ENCODE measurements at places on chromosomes 3 and 15. TPM values are rescaled to one million over a fixed set of nuclear protein-coding genes. Genes with fewer than 3 reads are reported as not detected.

DNA sequence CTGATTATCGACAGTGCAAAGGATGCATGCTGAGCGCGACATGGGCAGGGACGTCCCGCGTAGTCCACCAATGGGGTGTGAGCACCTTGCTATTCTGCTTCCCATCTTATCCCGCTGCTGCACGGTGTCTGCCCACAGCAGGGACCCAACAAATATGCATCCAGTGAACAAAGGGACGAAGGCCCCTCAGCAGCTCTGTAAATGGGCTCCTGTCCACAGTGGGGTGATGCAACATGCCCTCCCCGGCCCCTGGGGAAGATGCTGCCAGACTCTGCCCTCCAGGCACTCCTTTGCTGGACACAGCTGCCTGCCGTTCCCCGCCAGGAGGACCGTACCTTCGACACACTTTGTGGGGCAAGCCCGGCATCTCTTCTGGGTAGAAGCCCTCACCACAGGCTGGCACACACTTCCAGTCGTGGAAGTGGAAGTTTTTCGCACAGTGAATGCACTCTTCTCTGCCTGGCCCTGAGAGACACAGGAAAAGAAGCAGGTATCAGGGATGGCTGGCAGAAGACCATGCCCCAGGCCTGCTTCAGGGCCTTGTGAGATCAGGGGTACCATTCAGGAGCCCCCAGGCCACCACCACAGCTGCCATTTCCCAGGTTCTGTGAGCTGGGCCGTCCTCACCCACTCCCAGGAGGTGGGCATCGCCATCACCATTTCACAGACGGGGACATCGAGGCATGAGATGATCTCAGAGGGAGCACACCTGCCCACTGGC, 18.2 kb upstream of the SNRPA1 start:
- DNase-seq: no peak

SOX14 gene
- total RNA-seq: not detected

- DNase-seq: no peak
Measured at GRCh38 chr3:100621251-100621650, 11.8 kb downstream of the ADGRG7 start.

DNA sequence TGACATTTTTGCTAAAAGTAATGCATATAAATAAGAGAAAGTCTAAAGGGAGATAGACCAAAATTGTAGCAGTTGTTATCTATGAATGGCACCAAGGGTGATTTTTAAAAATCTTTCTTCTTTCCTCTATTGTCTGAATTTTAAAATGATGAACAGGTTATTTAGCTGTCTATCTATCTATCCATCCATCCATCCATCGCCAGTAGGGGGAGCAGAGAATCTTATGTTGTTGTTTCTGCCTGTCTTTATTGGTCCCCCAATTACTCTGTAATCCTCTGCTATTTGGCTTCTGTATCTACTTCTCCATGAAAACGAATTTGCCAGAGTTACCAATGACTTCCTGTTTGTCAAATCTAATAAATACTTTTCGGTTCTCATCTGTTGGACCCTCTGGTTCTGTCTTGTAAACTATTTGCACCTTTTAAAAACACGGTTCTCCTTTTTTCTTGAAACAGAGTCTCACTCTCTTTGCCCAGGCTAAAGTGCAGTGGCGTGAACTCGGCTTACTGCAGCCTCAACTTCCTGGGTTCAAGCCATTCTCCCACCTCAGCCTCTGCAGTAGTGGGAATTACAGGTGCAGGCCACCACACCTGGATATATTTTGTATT, 86.0 kb downstream of the ECT2 start:
- DNase-seq: peak; percentile 33

GOLGA8T gene
- total RNA-seq: 0.20 TPM

DNA sequence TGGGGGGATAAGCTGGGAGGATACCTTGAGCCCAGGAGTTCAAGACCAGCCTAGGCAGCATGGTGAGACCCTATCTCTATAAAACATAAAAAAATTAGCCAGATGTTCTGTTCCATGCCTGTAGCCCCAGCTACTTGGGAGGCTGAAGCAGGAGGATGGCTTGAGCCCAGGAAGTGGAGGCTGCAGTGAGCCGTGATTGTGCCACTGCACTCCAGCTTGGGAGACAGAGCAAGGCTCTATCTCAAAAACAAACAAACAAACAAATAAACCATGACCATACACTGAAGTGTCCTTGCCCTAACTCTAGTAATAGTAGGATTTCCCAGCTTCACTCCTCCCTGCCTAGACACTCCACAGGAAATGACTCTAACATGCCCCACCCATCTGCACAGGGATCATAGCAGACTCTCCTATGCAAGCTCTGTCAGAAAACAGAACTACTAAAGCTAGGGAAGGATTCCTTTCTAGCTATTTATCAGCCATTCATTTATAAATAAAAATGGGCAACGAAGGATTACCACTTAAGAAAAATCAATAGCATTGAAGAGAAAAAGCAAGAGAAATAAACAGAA, 4.6 kb downstream of the ERICH6 start:
- no peak for DNase-seq

DNA sequence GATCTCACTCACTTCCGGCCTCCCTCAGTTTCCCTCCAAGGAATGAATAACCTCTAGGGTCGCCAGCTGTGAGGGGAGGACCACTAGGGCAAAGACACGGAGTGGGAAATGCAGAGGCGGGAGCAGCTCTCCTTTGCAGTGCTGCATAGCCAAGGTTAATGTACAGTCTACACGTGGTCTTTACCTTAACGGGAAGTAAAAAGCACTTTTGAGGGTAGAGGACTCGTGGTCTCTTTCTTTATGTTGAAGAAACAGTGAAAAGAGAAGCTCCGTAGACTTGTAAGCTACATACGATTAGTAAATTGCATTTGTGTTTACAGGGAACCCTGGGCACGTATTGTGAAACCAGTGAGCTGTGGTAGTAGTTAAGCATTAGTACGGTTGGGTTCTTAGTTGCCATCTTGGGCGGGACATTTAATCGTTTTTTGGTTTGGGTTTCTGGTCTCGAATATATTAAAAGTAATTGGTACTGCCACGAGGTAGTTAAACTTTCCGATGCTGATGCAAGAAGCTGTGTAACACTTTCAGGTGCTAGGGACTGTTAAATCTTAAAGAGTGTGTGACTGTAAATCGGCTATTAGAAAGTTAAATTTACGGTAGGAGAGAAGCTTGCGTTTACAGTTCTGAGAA, 828 bp downstream of the U2SURP start:
- DNase-seq: no peak

DNA sequence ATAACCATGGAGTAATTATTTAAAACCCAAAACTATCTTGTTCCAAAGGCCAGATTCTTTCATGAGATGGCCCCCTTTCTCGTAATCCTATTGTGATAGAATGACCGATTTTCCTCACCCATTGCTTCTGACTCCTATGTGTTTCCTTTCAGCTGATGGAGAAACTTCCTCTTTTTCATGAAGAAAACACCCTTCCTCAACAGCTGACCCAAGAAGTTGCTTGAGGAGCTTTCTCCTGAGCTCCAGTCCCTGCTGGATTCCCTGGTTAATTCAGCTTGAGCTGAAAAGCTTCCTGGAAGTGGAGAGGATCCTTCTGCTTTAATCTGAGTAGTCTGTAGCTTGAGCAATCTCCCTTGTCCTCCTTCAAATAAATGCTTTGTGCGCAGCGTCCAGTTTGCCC, 75.0 kb downstream of the BFSP2 start:
- no peak for DNase-seq

GRCh38 chr15:45648521-45649200, 13.8 kb downstream of the SQOR start:
- DNase-seq: no peak

CHRNB4 gene
- not detected for total RNA-seq

NTRK3 gene
- not detected for total RNA-seq

ATP8B4 gene
- not detected for total RNA-seq

DNA sequence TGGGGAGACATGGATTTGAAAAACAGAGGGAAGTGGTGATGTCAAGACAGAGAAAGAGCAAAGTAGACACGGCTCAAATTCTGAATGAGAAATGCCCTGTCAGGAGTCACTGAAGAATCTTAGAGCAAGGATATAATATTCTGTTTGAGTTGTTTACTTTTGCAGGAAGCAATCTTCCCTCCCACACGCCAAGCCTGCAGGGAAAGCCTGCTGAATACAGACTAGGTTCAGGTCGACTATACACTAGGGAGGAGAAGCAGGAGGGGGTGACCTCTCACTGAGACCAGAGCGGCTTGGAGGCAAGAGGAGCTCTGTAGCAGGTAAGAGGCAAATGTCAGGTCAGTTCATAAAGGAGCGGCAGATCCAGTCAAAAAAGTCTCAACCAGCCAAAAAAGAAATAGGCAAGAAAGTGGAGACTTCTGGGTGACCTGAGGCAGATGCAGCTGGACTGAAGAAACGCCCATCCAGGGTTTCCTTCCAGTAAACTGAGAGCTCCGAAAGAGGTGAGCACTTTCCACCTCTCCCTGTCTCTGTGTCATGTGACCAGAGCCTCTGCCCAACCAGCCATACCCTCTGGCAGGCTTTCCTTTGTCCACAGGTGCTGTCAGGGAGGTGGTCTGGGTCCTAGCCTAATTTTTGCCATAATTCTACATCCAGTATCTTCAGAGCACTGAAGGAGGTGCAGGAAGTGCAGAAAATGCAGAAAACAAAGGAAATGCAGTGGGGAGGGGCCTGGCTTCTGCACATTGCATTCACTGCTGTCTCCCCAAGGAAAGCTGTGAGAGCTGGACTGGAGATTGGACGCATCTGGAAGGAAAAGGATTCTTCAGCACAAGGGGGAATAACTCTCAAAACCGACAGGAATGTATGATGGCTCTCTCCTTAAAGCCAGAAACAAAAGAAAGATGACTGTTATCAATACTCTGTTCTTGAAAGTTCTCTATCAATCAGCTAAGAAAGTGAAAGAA, 37.8 kb upstream of the CTXND1 start:
- no peak for DNase-seq

FOXB1 gene
- total RNA-seq: not detected

DNA sequence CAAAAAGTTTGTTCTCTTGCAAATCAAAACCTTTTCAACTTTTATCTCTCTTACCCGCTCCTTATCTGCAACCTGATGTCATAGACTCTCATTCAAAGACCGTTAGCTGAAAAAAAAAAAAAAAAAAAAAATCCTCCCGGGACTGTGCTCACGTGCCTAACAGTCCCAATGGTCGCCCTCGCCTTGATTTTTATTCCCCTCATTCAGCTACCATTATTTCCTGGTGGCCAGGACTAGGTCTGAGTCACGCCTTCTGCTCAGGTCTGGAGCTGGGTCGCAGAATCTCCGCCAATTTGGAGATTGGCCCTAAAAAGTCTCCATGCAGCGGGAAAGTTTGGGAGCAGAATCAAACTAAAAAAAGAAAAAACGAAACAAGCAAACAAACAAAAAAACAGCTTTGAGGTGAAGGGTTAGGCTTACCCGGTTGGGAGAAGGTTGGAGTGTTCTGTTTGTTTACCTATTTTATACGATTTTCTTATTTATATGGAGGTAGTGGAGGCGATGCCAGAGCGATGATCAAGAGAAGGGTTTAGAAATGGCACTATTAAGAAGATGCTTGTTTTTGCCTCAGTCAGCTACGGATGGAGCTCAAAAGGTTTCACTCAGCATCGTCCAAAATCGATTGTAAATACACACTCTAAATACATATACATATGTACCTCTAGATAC, 51.1 kb downstream of the ZIC4 start:
- no peak for DNase-seq

GRCh38 chr3:27914199-27914598, 192.1 kb upstream of the EOMES start:
- DNase-seq: no peak

- DNase-seq: no peak
Measured at GRCh38 chr3:142999881-143000280, 1.5 kb upstream of the U2SURP start.

SKOR1 gene
- 0.07 TPM for total RNA-seq

- DNase-seq: no peak
Measured at GRCh38 chr3:101903451-101903871, 54.1 kb downstream of the NFKBIZ start.

- DNase-seq: no peak
Measured at GRCh38 chr3:138049157-138049919, 39.4 kb downstream of the CLDN18 start.

- DNase-seq: no peak
Measured at GRCh38 chr15:32834156-32834555, 116.4 kb downstream of the GREM1 start.

DNA sequence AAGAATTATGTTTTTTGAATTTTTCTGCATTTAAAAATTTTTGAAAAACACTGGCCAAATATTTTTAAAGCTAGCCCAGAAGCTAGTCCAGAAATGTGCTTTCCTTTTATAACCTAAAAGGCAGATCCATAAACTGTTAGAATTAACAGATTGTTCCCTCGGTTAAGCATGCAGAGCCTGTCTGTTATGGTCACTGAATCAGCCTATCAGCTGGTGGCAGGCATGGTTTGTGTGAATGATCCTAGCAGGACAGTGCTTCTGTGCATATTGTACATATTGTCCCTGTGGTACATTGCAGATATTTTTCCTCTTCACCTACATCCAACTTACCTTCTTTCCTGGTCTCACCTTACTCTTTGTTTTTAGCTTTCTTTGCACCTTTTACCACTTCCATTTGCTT, 53.3 kb downstream of the RARB start:
- no peak for DNase-seq

ZNF662 gene
- total RNA-seq: 1.4 TPM

- no peak for DNase-seq
Measured at GRCh38 chr3:43797794-43798193, 107.1 kb downstream of the ABHD5 start.

- DNase-seq: no peak
Measured at GRCh38 chr3:30401971-30402370, 204.4 kb upstream of the TGFBR2 start.

DNA sequence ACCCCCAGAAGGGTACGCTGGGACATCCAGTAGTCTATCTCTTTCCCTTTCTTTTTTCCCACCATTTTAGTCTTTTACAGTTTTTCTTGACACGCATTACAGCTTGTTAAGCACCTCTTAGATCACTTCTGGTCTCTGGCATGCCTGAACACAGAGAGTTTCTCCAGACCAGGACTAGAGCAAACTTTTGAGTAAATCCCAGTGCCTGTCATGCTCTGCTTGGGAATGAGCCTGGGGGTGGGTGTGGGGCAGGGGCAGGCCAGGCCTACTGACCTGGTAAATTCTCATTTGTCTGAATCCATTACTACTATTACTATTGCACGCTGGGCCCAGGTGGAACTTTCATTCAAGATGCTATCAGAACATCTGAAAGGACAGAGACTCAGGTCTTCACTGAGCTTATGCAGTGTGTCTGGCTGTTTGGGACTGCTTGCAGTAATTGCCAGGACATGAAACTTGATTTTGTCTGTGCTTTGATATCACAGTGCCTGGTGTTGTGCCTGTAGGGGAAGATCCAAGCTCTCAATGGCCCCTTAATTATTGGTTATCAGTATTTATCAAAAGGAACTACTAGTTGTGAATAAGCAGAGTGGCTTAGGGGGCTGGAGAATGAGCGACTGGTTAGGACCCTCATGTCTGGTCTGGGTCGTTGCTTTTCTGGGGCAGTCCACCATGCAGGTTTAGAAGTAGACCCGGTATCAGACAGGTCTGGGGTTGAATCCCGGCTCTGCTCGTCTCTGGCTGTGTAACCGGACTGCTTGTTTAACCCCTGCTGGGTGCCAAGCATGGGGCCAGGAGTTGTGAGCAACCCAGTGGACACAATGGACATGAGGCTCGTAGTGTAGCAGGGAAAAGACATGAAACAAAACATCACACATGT, 196.1 kb upstream of the TLE3 start:
- DNase-seq: no peak

MAP6D1 gene
- total RNA-seq: 2.9 TPM

- DNase-seq: no peak
Measured at GRCh38 chr15:74327756-74328155, 39.7 kb downstream of the CYP11A1 start.

- no peak for DNase-seq
Measured at GRCh38 chr15:88956906-88957305, 43.7 kb upstream of the MFGE8 start.

UBP1 gene
- 86.2 TPM for total RNA-seq

GRCh38 chr3:3443482-3443881, 264.0 kb upstream of the CRBN start:
- DNase-seq: no peak

Measured in pulmonary artery endothelial cell (primary cell).